ENCODE measurements at places on chromosomes 5 and 9. TPM values are rescaled to one million over a fixed set of nuclear protein-coding genes. Genes with fewer than 3 reads are reported as not detected.

DNA sequence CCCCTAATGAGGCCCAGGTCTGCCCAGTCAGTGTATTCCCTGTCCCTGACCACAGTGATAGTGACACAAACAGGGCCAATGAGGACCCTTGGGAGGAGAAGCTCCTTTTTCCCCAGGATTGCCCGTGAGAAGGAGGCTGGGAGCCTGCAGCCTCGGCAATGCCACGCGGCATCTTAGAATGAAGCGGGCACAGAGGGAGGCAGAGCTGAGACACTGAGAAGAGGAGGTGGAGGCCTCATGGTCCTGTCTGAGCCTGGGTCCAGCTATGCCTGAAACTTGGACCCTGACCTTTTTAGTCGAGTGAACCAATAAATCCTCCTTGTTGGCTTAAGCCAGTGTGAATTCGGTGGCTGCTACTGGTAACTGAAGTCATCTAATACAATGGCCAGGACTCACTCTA is 28.4 kb downstream of the STC2 start:
- DNase-seq, result no peak

DNA sequence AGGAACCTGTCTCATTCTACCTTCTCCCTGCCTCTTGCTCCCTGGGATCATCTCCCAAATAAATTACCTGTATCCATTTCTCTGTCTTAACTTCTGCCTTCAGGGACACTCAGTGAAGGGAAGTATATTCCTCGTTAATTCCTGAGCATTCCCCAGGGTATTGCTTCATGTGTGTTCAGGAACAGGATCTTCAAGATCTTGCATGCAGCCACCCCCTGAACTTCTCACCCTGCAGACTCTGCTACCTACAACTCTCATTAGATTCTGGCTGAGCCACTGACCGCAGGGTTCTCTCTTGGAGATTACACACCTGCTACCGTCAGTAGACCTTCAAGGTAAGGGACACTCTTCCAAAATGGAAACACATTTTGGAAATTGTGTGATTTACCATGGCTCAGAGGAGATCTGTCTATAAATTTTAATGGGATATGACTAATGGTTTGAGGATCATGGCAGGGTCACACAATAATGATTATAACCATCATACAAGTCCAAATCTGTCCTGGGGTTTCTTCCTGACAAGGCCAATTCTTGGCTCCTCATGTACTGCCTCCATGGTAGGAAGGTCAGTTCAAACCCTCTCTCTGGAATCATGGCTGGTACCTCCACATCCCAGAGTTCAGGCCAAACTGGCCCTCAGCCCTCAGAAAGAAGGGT is 38.9 kb upstream of the UGCG start:
- no peak for DNase-seq

DNA sequence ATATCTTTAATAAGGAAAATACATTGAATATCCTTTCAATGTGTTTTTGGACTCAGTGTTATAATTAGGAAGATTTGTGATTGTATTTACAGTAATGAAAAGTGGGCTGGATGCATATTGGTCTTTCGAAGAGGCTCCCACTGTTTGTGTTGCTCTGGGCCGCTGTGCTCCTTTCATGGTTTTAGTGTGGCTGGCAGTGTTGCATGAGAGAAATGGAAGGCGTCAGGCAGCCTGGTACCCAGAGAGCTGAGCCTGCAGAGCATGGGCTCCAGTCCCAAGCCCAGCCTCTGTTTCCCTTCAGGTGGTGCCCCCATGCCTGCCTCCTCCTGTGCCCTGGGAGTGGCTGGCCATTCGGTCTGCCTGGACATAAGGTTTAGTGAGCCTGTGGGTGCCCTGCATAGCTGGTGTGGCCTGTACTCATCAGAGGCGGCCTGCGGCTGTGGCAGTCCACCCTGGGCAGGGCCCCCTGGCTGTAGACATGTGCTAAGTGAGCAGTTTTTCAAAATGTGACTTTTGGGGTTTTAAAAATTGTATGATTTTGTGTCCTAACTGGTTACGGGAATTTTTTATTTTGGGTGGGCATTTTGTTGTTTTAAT is 27.4 kb upstream of the FAM120AOS start:
- no peak for DNase-seq

GRCh38 chr9:109255394-109255793 is 65.5 kb downstream of the EPB41L4B start:
- no peak for DNase-seq

Gene IL13
- total RNA-seq, result 71.3 TPM

- DNase-seq, result no peak
Observed at GRCh38 chr9:128226412-128226801, 23.2 kb downstream of the DNM1 start.

- no peak for DNase-seq
Observed at GRCh38 chr5:145945620-145946111, 9.3 kb downstream of the SH3RF2 start.

Gene PCDHB9
- total RNA-seq, result not detected

DNA sequence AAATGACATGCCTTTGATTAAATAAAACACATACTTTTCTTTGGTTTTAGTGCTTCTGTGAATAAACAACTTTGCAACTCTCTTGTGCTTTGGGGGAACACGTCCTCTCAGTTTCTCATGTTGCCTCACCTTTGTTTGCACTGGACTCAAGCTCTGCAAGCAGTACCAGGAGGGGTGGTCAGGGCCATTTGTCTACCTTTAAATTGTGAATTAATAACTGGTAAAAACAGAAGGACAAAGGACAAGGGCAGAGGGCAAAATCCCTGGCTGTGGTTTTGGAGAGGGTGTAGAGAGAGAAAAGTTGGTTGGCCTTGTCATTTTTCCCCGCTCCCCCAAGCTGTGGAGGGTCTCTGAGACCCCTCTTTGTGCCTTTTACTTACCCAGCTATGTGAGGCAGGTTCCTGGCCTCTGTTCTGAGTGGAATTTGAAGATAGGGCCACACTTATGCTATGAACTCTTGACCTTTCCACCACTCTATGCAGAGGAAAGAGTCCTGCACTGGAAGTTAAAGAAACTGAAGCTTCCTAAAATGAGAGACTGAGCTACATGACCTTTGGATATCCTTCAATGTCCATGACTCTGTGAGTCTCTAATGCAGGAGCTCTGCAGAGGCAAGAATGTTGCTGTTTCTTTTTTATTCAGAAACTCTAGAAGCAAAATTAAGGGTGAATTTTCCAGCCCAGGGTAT is 55.1 kb upstream of the MOCS2 start:
- no peak for DNase-seq

DNA sequence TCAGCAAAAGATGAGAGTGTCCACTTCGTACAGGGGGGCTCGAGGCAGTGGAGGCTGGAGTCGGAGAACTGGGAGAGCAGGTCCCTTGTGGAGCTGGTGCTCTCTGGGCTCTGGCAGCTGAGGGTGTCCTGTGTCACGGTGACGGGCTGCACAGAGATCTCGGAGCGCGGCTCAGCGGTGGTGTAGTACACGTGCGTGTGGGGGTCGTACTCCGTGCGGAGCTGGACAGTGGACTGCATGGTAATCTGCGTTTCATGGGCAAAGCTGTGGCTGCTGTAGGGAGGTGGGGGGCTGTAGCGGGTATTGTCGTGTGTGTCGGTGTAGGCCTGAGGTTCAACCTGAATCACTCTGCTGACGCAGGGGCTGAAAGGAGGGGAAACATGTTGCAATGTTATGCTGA is 48.0 kb downstream of the PTCH1 start:
- no peak for DNase-seq

DNA sequence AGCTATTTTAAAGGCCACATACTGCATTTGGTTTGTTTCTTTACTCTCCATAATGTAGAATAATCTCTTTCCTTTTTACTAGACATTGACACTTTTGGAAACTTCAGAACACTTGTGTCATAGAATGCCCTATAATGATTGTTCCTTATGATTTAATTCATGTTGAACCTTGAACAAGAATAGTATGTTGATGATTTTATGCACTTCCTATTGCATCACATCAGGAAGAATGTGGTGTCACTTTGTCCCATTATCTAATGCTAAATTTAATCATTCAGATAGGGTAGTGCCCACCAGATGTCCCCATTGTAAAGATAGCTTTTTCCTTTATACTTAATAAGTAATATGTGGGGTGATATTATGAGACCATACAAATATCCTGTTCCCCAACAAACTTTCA is 19.4 kb upstream of the DEPDC1B start:
- DNase-seq, result no peak

GRCh38 chr5:140877262-140877581 is 2.1 kb downstream of the PCDHA12 start:
- no peak for DNase-seq

Gene ORM2
- not detected for total RNA-seq

Gene PDE6A
- total RNA-seq, result not detected
